ENCODE measurements at places on chromosomes 7 and 10.

GRCh38 chr7:88226886-88227516, 7.2 kb upstream of the SRI start:
- DNase-seq = no peak

- no peak for DNase-seq
These were observed 55.5 kb downstream of the KLF6 start for GRCh38 chr10:3729397-3729976.

DNA sequence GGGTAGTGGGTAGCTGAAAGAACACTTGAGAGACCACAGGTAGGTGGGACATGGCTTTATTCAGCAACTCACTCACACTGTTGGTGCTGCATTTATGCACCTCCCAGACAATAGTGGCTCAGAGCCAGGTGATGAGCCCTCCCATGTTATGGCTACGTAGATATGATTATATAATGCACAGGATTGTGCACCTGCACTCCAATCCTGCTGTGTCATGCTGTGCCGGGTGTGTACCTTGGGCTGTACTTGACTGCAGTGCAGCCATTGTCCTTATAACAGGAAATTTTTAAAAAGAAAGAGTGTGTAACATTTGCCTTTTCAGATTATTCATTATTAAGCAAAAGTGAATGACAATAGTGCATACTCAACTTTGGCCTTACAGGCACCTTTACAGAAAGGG, 366.1 kb upstream of the BMPER start:
- DNase-seq = no peak

GRCh38 chr7:36747280-36748016, 23.2 kb upstream of the AOAH start:
- no peak for DNase-seq

GRCh38 chr7:129843978-129844840, 108.6 kb downstream of the UBE2H start:
- no peak for DNase-seq
